ENCODE measurements at places on chromosomes 4 and X.

GRCh38 chr4:81421346-81422218 lies 50.1 kb downstream of the RASGEF1B start:
- H3K27ac ChIP-seq: no peak overlapping the region
- DNase-seq: no peak
- peaks cover 5% of the 10 kb centered on the region for H3K27me3 ChIP-seq
- no peak overlapping the region for H3K4me3 ChIP-seq
- no peaks in the 10 kb centered on the region for H3K4me1 ChIP-seq
- H3K36me3 ChIP-seq: no peaks in the 10 kb centered on the region

DNA sequence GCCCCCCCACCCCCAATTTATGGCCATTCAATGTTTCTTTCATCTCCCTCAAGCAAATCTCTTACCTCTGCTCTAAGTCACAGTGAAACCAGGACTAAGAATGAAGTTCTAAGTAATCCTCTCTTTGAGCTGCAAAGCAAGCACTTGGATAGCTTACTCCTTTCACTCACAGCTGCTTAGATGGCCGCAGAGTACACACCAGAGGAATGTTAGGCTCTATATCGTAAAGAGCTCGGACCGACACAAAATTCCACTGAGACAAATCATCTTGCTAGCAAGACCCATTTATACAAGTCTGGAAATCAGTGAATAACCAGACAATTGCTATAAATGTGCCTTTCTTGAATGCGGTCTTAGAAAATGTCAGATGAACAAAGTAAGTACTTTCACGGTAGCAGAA lies 135.0 kb downstream of the IDS start:
- H3K27ac ChIP-seq: no peak overlapping the region
- no peaks in the 10 kb centered on the region for H3K27me3 ChIP-seq
- no peaks in the 10 kb centered on the region for H3K36me3 ChIP-seq
- H3K4me3 ChIP-seq: no peak overlapping the region

DNA sequence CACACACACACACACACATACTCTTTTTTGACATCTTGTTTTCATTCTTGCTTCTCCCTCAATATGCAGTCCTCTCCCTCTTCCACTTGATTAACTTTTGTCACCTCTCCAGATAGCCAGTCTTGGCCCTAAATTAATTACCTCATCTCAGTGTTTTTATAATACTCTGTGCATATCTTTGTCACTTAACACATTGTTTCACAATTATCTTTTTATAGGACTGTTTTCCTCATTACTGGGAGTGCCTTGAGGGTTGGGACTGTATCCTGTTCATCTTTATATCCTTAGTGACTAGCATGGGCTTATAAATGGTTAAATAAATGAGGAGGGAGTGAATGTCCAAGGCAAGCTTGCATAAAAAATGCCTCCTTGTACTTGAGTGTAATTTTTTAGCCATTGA lies 33.1 kb downstream of the SYNPO2 start:
- DNase-seq: no peak
- H3K4me3 ChIP-seq: no peak overlapping the region
- H3K27ac ChIP-seq: peak overlapping the region; percentile 77
- H3K27me3 ChIP-seq: no peaks in the 10 kb centered on the region
- peaks cover 60% of the 10 kb centered on the region for H3K4me1 ChIP-seq

DNA sequence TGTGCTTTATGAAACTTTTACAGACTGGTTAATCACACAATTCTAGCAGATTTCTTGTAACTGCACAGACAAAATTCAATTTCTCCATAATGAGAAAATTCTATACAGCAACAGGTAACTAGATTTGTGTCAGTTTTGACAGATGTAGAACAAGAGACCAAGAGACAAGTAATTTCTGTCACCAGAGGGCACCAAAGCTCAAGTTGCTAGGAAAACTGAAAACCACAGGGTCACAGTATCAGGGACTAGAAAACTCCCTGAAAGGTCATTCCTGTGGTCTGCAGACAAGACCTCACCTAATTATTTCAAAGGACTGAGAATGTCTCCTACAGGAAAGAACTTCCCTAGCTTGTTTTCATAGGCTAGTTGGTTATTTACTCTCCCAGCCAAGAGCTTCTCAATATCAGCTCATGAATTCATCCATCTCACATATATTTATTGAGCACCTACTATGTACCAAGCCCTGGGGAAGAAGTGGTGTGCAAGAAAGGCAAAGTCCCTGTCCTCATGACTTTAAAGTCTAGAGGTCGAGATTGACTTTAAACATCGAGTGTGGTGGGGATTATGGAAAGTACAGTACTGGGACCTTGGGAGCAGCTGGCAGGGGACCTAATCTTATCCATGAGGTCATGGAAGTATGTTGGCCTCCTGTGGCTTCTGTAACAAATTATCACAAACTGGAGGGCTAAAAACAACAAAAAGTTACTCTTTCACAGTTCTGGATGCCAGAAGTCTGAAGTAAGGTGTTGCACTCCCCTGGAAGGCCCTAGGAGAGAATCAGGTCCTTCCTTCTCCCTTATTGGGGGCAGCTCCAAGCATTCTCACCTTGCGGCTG lies 47.8 kb upstream of the SETD7 start:
- peaks cover 27% of the 10 kb centered on the region for H3K4me1 ChIP-seq
- H3K4me3 ChIP-seq: no peak overlapping the region
- no peak for DNase-seq
- no peaks in the 10 kb centered on the region for H3K36me3 ChIP-seq

- peaks cover 28% of the 10 kb centered on the region for H3K27me3 ChIP-seq
- H3K4me3 ChIP-seq: no peak overlapping the region
- DNase-seq: no peak
These were observed 181.1 kb downstream of the DHX15 start for GRCh38 chr4:24403265-24403664.

DNA sequence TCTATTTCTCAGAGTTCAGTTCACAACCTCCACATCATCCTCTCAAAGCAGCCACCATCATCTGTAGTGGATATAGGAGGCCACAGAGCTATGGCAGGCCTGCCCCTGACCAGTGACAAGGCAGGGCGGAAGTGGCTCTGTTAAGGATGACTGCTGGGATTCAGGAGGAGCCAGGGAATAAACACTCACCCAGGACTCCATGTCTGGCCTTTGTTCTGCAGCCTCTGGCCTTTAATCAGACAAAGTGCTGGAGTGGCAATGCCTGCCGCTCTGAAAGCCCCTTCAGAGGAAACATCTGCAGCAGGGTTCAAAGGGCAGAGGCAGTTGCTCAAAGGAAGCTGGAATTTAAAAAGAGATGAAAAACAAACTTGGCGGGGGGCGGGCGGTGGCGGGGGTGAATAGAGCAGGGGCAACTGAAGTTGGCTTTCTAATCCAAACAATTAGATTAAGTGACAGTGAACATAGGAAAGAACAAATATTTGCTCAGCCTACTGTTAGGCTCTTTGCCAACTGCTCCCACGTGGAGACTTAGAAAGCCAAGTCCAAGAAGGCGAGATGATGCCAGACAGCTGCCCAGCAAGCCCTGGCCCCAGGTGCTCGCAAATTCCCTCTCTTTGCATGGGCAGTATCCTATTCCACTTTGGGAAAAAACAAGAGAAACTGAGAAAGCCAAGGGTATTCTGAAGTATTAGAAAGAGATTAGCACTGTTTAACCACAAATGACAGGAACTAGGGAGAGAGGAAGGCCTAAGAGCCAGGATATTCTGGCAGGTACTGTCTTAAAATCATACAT lies 5.5 kb downstream of the MPP1 start:
- no peaks in the 10 kb centered on the region for H3K27me3 ChIP-seq
- H3K27ac ChIP-seq: no peak overlapping the region
- DNase-seq: no peak
- no peak overlapping the region for H3K4me3 ChIP-seq
- H3K4me1 ChIP-seq: peaks cover 9% of the 10 kb centered on the region

DNA sequence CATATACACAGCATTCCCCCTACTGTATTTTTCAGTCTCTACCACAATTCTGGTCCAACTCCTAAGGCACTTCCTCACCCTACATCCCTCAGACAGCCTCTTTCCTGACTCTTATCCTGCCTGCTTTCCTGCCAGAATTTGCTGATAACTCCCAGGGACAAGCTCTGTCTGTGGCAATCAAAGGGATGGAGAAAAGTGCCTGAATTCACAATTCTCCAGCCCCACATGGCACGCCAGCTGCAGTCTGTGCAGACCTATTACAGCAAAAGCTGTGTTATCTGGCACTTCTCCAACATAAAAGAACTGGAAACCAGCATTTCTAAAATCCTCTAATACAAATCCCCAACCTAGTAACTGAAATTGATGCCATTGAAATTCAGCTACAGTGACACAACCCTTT lies 404.8 kb downstream of the KLHL13 start:
- no peaks in the 10 kb centered on the region for H3K36me3 ChIP-seq
- DNase-seq: no peak
- no peak overlapping the region for H3K27ac ChIP-seq
- H3K27me3 ChIP-seq: no peaks in the 10 kb centered on the region
- no peak overlapping the region for H3K4me3 ChIP-seq
- no peaks in the 10 kb centered on the region for H3K4me1 ChIP-seq

DNA sequence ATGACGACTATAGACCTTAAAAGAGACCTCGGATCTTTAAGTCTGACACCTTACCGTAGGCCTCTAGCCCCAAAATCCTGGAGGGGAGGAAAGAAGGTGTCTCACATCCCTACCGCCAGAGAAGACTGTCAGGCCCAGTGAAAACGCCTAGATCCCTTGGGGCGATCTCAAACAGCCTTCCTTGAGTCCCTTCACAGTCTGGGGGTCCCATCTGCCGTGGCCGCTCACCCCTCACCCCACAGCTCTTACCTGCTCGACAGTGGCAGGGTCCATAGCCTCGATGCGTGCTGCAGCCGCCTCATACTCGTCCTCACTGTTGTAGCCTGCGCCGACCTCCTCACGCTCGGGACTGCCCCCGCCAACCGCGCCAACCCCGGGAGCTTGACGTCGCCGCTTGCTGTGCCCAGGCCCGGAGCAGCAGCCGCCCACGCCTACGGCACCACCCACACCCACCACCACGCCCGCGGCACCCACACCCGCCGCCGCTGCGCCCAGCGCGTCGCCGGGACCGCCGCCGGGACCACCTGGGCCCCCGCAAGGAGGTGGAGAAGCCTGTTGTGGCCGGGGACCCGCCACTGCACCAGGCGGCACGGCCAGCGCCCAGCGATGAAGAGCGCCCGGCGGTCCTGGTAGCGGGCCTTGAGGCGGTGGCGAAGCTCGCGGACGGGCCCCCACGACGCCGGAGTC lies 536 bp downstream of the OTUD5 start:
- H3K4me3 ChIP-seq: peak overlapping the region; percentile 75
- H3K27me3 ChIP-seq: no peaks in the 10 kb centered on the region
- H3K27ac ChIP-seq: peak overlapping the region; percentile 72
- peaks cover 29% of the 10 kb centered on the region for H3K4me1 ChIP-seq
- peaks cover 2% of the 10 kb centered on the region for H3K36me3 ChIP-seq

DNA sequence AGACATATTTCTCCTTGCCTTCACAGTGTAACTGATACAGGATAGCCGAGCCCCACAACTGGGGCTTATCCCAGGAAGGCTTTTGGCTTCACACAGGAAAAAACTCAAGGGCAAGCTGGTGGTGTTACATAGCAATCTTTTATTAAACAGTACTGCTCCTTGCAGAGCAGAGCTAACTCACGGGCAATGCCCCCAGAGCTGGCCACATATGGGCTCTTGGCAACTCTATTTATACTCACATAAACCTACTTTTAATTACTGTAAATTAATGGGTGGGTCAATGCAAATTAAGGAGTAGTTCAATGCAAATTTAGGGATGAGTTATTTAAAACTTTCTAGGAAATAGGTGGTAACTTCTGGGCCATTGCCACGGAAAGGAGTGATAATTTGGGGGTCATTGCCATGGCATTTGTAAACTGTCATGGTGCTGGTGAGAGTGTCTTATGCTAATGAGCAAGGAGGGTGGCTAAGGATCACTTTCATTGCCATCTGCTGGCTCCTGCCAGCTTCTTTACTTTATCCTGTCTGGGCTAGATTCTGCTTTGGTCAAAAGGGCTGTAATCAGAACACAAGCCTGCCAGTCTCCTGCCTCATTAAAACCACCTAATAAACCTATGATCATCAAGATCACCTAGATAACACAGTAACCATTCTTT lies 288.8 kb downstream of the CENPC start:
- DNase-seq: no peak
- no peaks in the 10 kb centered on the region for H3K27me3 ChIP-seq
- H3K4me1 ChIP-seq: no peaks in the 10 kb centered on the region

DNA sequence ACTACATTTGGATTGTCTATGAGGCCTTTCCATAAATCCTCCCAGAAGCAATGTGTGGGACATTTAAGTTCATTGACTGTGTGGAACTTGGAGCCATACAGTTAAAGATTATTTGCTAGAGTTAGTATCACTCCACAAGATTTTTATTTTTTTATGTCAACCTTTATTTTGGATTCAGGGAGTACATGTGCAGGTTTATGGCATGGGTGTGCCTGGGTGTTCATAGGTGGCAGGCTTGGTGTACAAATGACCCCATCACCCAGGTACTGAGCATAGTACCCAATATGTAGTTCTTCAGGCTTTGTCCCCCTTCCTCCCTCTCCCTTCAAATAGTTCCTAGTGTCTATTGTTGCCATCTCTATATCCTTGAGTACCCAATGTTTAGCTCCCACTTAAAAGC lies 199.8 kb upstream of the ZFP42 start:
- no peak for DNase-seq
- no peaks in the 10 kb centered on the region for H3K36me3 ChIP-seq
- H3K4me1 ChIP-seq: no peaks in the 10 kb centered on the region
- H3K27ac ChIP-seq: no peak overlapping the region

DNA sequence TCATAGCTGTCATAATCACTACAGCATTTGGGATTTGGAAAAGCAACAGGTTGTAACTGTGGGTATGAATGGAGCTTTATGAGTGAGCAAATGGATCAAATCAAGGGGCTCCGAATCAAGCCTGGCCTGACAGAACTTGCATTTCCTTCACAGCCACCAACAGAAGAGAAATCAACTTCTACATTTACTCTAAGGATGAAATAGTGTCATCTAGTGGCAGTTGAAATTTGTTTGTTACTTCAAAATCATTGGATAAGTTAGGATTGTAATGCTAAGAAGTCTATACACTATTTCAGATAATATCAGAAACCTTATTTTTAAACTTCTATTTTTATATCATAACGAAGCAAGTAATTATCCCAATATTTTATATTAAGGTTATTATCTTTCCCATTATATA lies 10.7 kb upstream of the WDR17 start:
- H3K27ac ChIP-seq: no peak overlapping the region
- H3K4me1 ChIP-seq: no peaks in the 10 kb centered on the region
- DNase-seq: no peak

DNA sequence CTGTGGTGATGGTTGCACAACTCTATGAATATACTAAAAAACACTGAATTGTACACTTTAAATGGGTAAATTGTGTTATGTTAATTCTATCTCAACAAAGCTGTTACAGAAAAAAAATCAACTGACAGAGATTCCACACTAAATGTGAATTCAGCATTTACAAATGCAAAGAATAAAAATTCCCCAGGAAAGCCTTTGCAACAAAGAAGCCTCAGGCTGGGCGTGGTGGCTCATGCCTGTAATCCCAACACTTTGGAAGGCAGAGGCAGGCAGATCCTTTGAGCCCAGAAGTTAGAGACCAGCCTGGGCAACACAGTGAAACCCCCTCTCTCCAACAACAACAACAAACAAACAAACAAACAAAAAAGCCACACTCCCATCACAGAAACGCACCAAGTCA lies 8.9 kb downstream of the BCLAF3 start:
- H3K27me3 ChIP-seq: no peaks in the 10 kb centered on the region
- no peak overlapping the region for H3K4me3 ChIP-seq
- no peak overlapping the region for H3K27ac ChIP-seq
- H3K36me3 ChIP-seq: peaks cover 19% of the 10 kb centered on the region
- DNase-seq: no peak
- H3K4me1 ChIP-seq: no peaks in the 10 kb centered on the region

GRCh38 chrX:119729408-119730201 lies 28.8 kb upstream of the SOWAHD start:
- no peak for DNase-seq
- H3K4me3 ChIP-seq: no peak overlapping the region
- H3K36me3 ChIP-seq: no peaks in the 10 kb centered on the region
- no peak overlapping the region for H3K27ac ChIP-seq
